SW 1271 (cell line): ENCODE measurements at places on chromosomes 12 and 14.
A peak's percentile ranks its signal among the peaks of the same experiment; 100 is the strongest.

GRCh38 chr14:31867570-31867969 lies 209.5 kb upstream of the ARHGAP5 start:
- DNase-seq: no peak

GRCh38 chr14:103023881-103024473 lies 33.4 kb downstream of the CDC42BPB start:
- peak; percentile 72 for DNase-seq

GRCh38 chr14:68307790-68308168 lies 485.1 kb downstream of the ZFP36L1 start:
- DNase-seq: no peak

GRCh38 chr14:84856751-84857534 lies 673.0 kb upstream of the FLRT2 start:
- DNase-seq: no peak

- no peak for DNase-seq
These were observed 214.4 kb downstream of the BMP4 start for GRCh38 chr14:53742233-53742620.

DNA sequence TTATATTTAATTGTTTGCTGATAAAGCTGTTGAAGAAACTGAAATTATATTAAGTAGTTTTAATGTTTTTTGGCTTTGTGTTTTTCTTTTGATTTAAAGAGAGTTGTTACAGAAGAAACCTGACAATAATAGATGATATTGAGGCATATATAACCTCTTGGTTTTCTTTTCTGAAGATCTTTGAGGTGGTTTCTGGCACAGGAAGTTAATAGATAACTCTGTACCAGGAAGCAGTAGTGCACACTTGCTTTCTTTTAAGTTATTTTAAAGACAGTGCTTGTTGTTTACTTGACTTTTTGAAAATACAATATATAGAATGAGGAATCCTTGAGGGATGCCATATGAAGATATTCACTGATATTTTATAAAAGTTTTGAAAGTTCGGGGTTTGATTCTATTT lies 209.0 kb upstream of the FBXO33 start:
- no peak for DNase-seq

DNA sequence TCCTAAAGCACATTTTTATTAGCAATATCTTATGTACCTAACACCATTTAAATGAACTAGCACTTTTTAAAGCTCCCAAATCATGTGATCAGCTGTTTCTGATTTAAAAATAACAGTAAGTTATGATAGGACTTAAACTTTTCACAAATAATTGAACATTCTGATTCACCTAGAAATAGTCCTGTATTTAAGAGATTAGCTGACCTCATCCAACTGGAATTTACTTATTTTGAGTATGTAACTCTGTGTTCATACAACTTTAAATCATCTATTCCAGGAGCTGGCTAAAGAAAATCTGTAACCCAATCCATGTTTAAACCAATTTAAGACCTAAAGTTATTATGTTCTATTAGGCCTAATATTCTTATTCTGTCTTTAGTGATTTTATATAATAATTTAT lies 184.3 kb downstream of the CCDC91 start:
- no peak for DNase-seq

DNA sequence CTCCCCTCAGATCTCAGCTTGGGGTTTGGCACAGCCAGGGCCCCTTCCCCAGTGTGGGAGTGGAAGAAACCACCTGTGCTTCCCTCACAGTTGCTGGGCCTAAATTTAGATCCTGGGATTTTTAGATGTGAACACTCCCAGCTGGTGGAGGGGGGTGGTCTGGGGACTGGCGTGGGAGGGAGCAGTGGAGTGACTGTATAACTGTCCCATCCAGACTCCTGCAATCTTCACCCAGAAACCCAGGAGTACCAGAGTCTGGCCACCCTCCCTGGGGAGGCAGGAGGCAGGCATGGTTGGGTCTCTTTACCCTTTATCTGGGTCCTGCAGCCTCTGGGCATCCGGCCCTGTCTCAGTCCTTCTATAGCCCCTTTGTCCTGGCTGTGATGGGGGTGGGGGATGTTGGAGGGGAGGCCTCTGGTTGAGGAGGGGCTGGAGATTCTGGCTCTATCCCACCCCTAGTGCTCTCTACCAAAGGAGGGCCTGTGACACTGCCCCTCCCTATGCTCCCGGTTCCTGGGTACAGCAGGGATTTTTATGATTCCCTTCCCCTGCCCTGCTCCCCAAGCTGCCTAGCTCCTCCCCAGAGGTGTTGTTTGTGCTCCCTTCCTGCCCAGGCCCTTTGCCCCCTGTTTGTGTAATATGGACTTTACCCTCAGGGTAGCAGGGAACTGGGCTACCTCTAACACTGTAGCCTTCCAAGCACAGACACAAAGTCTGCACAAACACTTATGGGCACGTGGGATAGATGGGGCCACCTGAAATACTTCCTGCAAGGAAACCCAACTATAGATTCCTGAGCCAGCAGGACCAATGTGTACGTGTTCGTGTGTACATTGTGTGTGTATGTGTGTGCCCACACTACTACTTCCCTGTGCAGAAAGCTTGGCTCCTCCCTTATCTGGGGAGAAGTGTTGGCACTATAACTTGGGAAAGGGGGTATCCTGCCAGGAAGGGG lies 1.7 kb downstream of the ERBB3 start:
- no peak for DNase-seq
